HT1080 (cell line): ENCODE measurements at places on chromosomes 2 and 18. TPM values are rescaled to one million over a fixed set of nuclear protein-coding genes. Genes with fewer than 3 reads are reported as not detected.

DNA sequence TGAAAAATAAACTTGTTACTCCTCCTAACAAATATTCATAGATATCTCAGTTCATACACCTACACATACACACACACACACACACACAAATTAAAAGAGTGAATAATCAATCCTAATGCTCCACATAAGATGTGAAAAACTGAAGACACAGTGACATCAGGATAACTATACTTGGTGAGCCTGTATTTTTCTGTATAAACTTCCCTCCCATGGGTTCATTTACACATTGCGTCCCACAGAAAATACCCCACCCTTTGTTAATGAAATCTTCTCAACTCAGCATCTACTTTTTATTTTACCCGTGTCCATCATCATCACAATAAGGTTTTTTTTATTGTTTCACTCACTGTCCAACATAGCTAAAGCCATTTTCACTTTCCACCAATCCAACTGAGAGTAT lies 60.4 kb downstream of the CD226 start:
- no peak for DNase-seq

GRCh38 chr2:66477135-66477842 lies 42.4 kb downstream of the MEIS1 start:
- DNase-seq: no peak

DNA sequence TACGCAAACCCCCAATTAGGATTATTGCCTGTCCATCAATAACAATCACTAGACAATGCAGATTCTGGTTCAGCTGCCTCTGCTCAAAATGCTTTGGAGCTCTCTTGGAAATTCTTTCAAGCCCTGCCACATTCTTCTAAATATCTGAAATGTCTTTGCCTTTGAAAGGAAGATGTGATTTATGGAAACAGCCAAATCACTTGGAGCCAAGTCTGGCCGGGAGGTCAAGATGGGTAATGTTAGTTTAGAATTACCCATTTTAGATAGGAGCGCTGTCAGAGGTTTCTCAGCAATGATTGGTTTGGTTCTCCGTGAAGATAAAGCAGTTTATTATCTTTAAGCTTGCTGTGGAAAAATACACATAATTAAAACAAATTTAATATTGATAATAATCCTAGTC lies 306.7 kb downstream of the SETBP1 start:
- DNase-seq: no peak

The MAP3K19 gene
- not detected in 2 replicates for total RNA-seq

- DNase-seq: peak; percentile 79
These were observed at the start of gene MTX2 for GRCh38 chr2:176269319-176270099. TSS of gene MTX2 (plus strand) at chr2:176269442. CDS start at chr2:176269630, 188 bp downstream.

DNA sequence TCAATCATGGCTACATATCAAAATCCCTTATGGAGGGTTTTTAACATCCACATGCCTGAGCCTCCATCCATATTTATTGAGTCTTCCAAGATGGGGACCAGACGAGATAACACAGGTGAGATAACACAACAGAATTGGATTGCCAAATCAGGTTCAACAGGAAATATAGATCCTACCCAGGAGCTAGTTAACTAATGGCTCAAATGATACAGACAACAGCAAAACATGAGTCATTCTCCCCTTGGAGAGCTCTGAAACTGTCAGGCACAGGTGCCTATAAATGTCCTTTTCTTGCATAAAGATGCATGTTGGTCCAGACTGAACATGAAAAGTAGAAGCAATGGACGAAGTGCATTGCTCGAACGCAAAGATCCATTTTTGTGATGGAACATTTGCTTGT lies 202.2 kb downstream of the CDH20 start:
- DNase-seq: no peak

The PLEK gene
- not detected in 2 replicates for total RNA-seq
